IPS DF 19.7 (cell line): ENCODE measurements at places on chromosomes 6 and 20.

DNA sequence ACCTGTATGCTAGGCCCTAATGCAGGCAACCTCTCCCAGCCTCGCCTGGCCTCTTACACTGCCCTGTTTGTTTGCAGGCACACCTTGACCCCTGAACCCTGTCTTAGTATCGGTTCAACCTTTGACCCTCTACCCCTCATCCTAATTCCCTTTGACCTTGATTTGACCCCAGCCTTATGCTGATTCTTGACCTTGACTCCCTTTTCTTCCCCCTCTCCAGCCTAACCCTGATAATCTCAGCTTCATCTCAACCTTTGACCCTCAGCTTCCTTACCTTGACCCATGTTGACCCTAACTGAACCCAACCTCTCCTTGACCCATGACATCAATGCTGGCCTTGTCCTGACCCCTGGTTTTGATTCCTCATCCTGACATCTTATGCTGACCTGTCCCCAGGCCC lies 33.8 kb downstream of the UQCC2 start:
- DNase-seq, result no peak

GRCh38 chr6:31680226-31681134 lies at the start of gene LY6G5C:
Gene LY6G5C (minus strand): TSS chr6:31681067. CDS start chr6:31680373, 694 bp downstream.
- DNase-seq, result no peak

DNA sequence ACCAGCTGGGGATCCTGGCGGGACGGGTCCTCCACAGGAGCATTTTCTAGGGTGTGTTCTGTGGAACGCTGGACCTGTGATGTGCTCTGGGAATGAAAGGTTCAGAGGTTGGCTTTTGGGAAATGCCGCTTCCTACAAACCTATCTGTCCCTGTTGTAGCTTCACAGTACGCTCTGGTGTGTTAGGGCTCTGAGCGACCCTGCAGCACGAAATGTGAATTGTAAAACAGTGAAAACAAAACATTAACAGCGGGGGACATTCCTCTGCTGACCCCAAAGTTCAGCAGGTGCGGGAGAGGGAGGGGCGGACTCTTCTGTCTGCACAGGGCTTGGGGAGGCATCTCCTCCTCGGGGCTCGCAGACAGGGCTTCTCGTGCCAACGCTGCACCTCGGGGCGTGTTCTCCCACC lies 155.9 kb downstream of the NRN1 start:
- peak; percentile 80 for DNase-seq

GRCh38 chr20:12717061-12717460 lies 291.7 kb upstream of the SPTLC3 start:
- DNase-seq, result no peak

- DNase-seq, result no peak
These were observed 359.0 kb downstream of the ZFAND3 start for GRCh38 chr6:38178584-38178886.

GRCh38 chr20:23629017-23629541 lies 8.7 kb downstream of the CST3 start:
- DNase-seq, result no peak

GRCh38 chr6:142412241-142412640 lies 110.4 kb downstream of the ADGRG6 start:
- no peak for DNase-seq

- DNase-seq, result no peak
These were observed 179.5 kb upstream of the TBX18 start for GRCh38 chr6:84943905-84944304.

- DNase-seq, result no peak
These were observed 37.8 kb downstream of the PTPRT start for GRCh38 chr20:43151901-43152300.

GRCh38 chr6:3797231-3798054 lies 45.9 kb upstream of the PXDC1 start:
- DNase-seq, result no peak
